ENCODE measurements at places on chromosomes 3 and 15.
A peak's percentile ranks its signal among the peaks of the same experiment; 100 is the strongest.

GRCh38 chr15:33031324-33031821 lies 163.1 kb downstream of the FMN1 start:
- DNase-seq: peak; percentile 14

GRCh38 chr3:31065765-31066164 lies 171.3 kb upstream of the GADL1 start:
- DNase-seq: no peak

GRCh38 chr3:133276594-133276993 lies 123.3 kb upstream of the BFSP2 start:
- no peak for DNase-seq

DNA sequence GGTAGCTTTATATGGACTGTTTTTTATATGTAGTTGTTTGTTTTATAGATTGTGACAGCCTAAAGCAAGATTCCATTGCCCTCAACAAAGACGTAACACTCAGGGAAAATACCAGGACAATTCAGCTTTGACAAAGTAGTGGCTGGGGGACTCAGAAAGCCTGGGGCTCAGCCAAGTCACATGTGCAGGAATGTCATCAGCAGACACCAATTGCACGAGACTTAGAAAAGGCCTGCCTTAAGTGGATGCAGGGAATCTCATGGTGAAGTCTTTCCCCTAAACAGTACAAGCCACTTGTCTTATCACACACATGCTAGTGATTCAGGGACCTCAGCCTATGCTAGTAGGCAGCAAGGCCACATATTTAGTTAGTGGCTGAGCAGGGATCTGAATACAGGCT lies 381.8 kb upstream of the THBS1 start:
- no peak for DNase-seq

DNA sequence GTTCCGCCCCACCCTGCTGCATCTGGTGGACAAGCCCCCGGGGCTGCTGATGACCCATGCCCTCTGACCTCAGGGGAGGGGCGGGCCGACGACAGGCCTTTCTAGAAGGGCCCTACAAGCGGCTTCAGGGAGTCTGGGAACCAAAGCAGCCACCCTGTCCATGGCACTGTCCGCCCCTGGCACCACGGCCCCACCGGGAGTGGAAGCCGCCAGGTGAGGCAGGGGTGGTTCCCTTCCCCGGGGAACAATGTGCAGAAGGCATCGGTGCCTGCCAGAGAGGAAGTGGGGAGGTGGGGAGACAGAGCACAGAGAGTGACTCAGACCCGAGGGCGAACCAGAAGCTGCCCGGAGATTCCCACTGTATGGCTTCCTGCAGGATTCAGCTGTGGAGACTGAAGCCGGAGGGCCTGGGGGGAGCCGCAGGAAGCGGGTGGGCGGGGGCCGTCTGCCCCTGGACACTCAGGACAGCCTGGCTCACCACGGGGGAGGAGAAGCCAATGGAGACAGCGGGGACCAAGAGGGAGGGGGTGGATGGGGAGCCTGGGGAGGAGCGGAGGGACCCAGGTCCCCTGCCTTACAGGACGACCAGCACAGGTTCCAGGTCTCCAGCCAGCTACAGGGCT lies 134.0 kb downstream of the TPRA1 start:
- DNase-seq: no peak

DNA sequence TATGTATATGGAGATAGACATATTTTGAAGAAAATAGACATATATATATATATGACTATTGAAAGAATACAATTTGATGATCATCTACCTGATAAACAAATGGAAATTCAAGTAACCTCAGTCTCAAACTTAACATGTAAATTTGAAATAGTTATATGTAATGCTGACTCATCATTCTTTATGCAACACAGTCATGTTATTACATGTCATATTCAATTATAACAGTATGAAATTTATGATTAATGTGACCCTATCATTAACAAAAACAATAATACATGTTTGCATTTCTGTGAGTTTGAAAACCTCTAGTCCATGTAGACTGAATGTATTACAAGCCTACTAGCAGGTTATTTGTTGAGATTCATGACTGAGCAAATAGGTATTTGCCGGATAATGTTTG lies 204.1 kb downstream of the CADM2 start:
- DNase-seq: no peak

DNA sequence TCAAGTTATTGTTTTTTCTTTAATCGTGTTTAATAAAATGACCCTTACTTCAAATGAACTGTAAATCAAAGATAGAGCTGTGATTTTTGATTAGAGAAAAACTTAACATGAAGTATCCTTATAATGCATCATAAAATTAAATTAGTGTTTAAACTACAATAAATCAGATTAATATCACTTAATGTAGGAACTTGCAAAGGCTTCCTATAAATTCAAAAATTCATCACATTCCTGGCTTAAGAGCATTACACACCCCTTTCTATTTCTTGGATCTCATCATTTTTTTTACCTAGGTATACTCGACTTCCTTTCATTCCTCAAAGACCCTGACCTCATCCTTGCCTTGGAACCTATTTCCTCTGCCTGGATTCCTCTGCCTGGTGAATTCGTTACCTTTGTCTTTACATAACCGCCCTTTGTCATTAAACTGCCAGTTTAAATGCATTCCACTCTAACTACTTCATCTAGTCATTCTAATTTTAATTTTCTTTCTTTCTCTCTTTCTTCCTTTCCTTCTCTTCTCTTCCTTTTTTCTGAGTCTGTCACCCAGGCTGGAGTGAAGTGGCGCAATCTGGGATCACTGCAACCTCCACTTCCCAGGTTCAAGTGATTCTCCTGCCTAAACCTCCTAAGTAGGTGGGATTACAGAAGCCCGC lies 1244.5 kb downstream of the OTOL1 start:
- no peak for DNase-seq

- no peak for DNase-seq
Measured at GRCh38 chr15:73994912-73995622, 551 bp downstream of the PML start.

DNA sequence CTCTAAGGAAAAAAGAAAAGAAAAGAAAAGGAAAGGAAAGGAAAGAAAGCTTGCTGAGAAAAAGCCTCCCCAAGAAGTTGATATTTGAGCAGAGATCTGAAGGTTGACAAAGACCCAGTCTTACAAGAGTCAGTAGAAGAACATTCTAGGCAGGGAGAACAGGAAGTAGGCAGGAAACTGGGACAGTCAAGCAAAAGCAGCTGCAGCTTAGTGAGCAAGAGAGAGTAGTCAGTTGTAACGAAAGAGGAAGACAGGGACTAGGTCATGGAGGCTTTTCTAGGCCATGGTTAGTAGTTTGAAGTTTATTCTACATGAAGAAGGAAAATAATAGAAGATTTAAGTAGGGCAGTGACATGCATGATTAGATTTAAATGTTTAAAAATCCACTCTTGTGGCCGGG lies 31.8 kb upstream of the KLHL6 start:
- no peak for DNase-seq

- no peak for DNase-seq
Measured at GRCh38 chr3:101898752-101899169, 49.4 kb downstream of the NFKBIZ start.

- no peak for DNase-seq
Measured at GRCh38 chr3:190117981-190118380, 2.7 kb downstream of the P3H2 start.

- no peak for DNase-seq
Measured at GRCh38 chr3:62503516-62503915, 130.2 kb upstream of the FEZF2 start.

DNA sequence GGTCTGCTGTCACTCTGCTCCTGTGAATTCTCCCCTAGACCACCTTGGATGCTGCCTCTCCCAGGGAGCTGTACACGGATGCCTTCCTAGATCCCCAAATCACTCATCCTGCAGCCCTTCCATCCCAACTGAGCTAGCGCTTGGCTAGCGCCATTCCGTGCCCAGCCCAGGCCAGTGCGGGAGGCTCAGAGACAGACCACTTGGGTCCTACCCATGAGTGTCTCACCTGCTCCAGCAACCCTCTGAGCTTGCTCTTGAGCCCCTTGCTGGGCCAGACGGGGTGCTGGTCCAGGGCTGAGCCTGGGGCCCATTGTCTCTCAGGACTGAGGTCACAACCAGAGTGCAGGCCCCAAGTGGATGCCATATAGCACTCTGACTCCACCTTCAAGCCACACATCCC lies 17.7 kb downstream of the SH2D7 start:
- DNase-seq: no peak

DNA sequence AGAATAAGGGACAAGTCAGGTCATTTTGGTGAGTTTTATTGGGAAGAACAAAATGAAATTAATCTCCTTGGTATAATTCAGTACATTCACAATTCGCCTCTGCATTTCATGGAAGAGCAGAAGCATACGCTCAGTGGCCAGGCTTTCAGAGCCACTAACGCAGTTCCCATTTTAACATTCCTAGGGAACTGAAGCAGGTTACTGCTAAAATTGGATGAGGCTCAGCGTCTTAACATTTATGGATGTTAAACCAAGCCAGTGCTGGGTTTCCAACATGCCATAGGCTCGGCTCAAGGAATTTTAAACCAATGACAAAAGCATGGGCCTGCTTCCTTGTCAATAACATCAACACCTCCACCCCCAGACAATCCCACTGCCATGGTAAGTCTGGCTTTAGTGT lies 172.7 kb upstream of the PRICKLE2 start:
- no peak for DNase-seq

DNA sequence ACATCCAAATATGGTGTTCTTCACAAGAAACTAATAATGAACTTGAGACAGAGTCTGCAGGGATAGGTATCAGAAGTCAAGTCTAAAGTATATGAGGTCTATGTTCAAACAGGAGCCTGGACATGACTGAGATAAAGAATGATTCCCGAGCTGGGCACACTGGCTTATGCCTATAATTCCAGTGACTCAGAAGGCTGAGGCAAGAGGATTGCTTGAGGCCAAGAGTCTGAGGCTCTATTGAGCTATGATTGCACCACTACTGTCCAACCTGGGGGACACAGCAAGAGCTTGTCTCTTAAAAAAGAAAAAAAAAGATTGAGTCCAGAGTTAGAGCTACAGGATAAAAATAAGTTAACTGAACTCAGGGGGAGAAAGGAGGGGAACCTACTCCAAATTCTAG lies 246.5 kb downstream of the LRRN1 start:
- DNase-seq: no peak

- no peak for DNase-seq
Measured at GRCh38 chr3:12308517-12308916, 19.6 kb downstream of the PPARG start.

GRCh38 chr3:106004137-106004681 lies 135.4 kb upstream of the CBLB start:
- DNase-seq: no peak

DNA sequence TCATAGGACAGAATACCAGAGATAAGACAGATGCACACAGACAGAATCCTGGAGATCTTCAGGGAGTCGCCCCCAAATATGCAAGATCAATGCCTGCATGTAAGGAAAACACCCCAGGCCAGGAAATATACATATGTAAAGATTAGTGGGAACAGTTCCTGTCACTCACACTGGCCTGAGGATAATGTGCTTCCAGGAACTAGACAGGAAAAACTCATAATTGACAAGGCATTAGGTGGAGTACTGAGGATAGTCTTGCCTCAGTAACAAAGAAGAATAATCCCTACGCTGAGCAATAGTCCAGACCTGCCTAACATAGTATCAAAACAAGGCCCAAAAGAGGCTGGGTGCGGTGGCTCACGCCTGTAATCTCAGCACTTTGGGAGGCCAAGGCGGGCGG lies 20.4 kb upstream of the B4GALT4 start:
- DNase-seq: no peak

- DNase-seq: no peak
Measured at GRCh38 chr3:155423526-155424322, 130.2 kb upstream of the STRIT1 start.

Measured in spinal cord (tissue), 10 donors.